ENCODE measurements at places on chromosomes 1 and 21. TPM values are rescaled to one million over a fixed set of nuclear protein-coding genes. Genes with fewer than 3 reads are reported as not detected.
A peak's percentile ranks its signal among the peaks of the same experiment; 100 is the strongest.

- peak; percentile 78 for DNase-seq
These were observed 26.5 kb downstream of the TRIM45 start for GRCh38 chr1:117094841-117095604.

- DNase-seq = no peak
These were observed 5.6 kb upstream of the PLCH2 start for GRCh38 chr1:2470290-2471158.

GRCh38 chr1:226125097-226125630 lies 61.4 kb downstream of the ACBD3 start:
- peak; percentile 78 for DNase-seq

DNA sequence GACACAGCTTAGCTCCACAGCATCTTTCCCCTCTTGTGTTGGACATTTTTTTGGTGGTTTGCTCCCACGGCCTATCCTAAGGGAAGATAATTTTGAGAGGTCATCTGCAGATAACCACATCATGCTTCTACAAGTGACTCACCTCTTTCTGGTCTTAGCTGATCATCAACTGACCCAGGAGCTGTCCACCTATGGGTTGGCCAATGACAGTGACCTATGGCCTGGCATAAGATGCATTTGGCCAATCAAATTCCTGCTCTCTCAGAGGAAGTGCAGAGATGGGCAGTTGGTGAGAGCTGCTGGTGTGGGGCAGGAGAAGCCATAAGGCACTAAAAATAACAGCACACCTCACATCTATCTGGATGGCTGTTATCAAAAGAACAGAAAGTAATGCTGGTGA lies 100.0 kb upstream of the CLDN14 start:
- no peak for DNase-seq

POU2F1 gene
- total RNA-seq = 6.9 TPM

FCGR3A gene
- total RNA-seq = not detected

All from fibroblast of villous mesenchyme (primary cell).